ENCODE measurements at places on chromosomes 6 and 20.

DNA sequence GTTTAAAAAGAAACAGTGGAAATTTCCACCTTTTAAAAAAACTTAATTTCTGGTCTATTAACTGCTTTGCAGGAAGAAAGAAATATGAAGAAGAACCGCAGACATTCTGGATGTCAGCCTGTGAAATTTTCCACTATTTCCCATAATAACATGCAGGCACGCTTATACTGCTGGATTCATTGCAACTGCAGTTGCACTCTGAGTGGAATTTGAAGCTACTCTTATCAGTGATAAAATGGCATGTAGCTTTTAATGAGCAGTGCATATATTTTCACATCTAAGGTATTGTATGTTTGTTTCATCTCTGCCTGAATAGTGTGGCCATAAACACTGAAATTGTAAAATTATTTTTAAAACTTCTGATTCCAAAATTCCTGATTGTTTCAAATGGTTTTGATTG lies 28.2 kb downstream of the NCOA3 start:
- DNase-seq, result peak; percentile 19

- DNase-seq, result no peak
Observed at GRCh38 chr6:96687121-96687520, 124.2 kb downstream of the FHL5 start.

DNA sequence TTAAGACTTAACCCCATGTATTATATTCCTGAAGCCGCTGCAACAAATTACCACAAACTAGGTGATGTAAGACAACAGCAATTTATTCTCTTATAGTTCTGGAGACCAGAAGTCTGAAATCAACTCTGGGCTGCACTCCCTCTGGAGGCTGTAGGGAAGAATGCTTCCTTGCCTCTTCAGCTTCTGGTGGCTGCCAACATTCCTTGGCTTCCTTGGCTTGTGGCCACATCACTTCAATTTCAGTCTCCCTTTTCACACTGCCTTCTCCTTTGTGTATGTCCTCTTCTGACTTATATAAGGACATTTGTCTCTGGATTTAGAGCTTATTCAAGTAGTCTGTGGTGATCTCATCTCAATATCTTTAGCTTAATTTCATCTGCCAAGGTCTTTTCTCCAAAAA lies 141.6 kb downstream of the DHX35 start:
- peak; percentile 23 for DNase-seq

- DNase-seq, result peak; percentile 10
Observed at GRCh38 chr20:54566031-54566688, 90.8 kb downstream of the DOK5 start.
